Mesendoderm (in vitro differentiated cells): ENCODE measurements at places on chromosomes 7 and 10.
A peak's percentile ranks its signal among the peaks of the same experiment; 100 is the strongest.

- H3K4me3 ChIP-seq, result no peak overlapping the region
- no peaks in the 10 kb centered on the region for H3K36me3 ChIP-seq
- DNase-seq, result no peak
- H3K27ac ChIP-seq, result no peak overlapping the region
Measured at GRCh38 chr10:90018819-90019218, 317.4 kb downstream of the KIF20B start.

GRCh38 chr10:102776779-102777456 lies 33.2 kb downstream of the WBP1L start:
- peaks cover 30% of the 10 kb centered on the region for H3K4me1 ChIP-seq
- no peaks in the 10 kb centered on the region for H3K27me3 ChIP-seq
- H3K36me3 ChIP-seq, result no peaks in the 10 kb centered on the region
- peak; percentile 98 for DNase-seq

DNA sequence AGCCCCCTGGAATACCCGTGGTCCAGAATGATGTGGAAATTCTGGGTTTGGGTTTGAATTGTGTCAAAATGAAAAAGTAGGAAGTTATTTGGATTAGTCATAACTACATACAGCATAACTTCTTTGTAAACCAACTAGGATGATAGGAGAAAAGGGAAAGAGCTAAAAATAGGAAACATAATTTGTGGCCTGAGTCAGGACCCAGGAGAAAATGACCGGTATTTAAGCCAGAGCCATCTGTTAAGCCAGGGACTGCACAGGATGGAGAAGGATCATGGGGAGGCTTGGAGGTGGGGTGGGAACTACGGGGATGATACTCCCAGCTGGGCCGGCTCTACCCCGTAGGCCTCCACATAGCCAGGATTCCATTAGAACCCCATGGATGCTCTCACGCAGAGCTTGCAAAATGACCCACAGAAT lies 98.6 kb downstream of the MYOF start:
- no peaks in the 10 kb centered on the region for H3K27me3 ChIP-seq
- peaks cover 5% of the 10 kb centered on the region for H3K4me1 ChIP-seq
- no peak overlapping the region for H3K27ac ChIP-seq
- no peak overlapping the region for H3K4me3 ChIP-seq
- peak; percentile 59 for DNase-seq

DNA sequence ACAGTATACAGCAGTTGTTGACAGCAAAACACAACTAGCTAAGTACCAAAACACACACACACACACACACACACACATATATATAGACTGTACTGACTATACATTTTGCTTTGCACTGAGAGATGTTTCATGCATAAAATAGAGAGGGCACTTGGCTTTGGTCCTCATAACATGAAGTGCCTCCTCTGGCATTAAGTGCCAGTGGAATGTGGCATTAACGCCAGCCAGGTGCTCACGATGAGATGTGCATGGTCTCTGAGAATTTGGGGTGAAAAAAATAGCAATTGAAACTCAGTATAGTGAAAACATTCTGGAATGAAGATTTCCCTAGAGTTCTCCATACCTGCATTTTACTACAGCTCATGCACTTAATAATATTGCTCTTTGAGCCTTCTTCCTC lies 70.0 kb upstream of the INSYN2A start:
- H3K4me3 ChIP-seq, result no peak overlapping the region
- no peak overlapping the region for H3K27ac ChIP-seq

DNA sequence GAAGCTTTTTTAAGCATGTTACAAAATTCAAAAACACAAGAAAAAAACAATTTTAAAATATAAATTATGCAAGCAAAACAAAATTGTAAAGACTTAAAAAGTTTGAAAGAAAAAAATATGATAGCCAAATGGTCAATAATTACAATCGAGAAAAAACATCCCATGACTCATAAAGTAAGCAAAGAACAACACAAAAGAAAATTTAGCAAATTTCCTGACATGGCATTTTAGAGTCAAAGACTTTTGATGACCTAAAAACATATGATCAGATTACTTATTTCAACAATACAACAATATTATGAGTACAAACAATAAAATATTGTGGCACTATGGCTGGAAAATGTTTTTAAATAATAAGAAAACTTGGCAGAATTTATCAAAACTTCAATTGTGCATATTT lies 312.1 kb upstream of the MEOX2 start:
- H3K27me3 ChIP-seq, result no peaks in the 10 kb centered on the region
- no peak for DNase-seq
- no peak overlapping the region for H3K4me3 ChIP-seq
- H3K4me1 ChIP-seq, result no peaks in the 10 kb centered on the region
- H3K36me3 ChIP-seq, result no peaks in the 10 kb centered on the region
- no peak overlapping the region for H3K27ac ChIP-seq

DNA sequence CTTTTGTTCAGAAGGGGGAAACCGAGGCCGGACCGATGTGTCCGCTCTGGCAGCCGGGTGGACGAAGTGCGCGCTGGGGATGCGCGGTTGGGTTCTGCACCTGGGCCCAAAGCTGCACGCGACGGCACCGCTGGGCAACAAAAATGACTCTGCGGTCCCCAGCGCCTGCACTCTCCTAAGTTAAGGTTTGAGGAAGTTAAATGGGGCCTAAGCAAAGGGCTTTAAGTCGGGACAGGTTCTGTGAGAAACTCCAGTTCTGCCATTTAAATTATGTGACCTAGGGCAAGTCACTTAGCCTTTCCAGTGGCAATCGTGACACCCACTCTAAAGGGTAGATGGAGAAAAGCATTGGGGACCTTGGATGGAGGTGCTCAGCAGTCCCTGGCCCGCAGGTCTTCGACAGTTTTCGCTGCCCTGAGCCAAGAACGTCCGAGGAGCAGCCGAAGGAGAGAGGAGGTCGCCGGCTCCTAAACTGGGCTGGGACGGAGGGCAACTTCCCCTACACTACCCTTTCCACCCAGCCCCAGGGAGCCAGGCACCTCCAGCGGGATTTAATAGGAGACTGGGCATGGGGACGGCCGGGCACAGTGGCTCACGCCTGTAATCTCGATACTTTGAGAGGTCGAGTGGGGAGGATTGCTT lies 534 bp upstream of the ACBD5 start:
- H3K27me3 ChIP-seq, result no peaks in the 10 kb centered on the region
- H3K4me3 ChIP-seq, result peak overlapping the region; percentile 32
- H3K4me1 ChIP-seq, result peaks cover 1% of the 10 kb centered on the region
- peak; percentile 80 for DNase-seq
- peak overlapping the region; percentile 98 for H3K27ac ChIP-seq

GRCh38 chr7:46003896-46004875 lies 83.1 kb upstream of the IGFBP3 start:
- no peaks in the 10 kb centered on the region for H3K36me3 ChIP-seq
- H3K27me3 ChIP-seq, result no peaks in the 10 kb centered on the region
- DNase-seq, result no peak
- H3K4me3 ChIP-seq, result no peak overlapping the region
- H3K27ac ChIP-seq, result no peak overlapping the region

DNA sequence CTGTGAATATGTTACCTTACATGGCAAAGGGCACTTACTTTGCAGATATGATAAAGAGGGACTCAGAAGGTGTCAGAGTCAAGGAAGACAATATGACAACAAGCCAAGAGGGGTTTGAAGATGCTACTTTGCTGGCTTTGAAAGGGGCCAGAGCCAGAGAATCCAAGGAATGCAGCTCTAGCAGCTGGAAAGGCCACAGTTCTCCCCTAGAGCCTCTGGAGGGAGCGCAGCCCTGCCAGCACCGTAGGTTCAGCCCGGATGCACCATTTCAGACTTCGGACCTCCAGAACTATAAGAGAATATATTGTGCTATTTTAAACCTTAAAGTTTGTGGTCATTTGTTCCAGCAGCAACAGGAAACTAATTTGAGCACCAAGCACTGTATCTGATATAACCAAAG lies 32.9 kb upstream of the WDR11 start:
- no peak overlapping the region for H3K27ac ChIP-seq
- DNase-seq, result peak; percentile 49
- H3K27me3 ChIP-seq, result no peaks in the 10 kb centered on the region
- H3K4me1 ChIP-seq, result no peaks in the 10 kb centered on the region

DNA sequence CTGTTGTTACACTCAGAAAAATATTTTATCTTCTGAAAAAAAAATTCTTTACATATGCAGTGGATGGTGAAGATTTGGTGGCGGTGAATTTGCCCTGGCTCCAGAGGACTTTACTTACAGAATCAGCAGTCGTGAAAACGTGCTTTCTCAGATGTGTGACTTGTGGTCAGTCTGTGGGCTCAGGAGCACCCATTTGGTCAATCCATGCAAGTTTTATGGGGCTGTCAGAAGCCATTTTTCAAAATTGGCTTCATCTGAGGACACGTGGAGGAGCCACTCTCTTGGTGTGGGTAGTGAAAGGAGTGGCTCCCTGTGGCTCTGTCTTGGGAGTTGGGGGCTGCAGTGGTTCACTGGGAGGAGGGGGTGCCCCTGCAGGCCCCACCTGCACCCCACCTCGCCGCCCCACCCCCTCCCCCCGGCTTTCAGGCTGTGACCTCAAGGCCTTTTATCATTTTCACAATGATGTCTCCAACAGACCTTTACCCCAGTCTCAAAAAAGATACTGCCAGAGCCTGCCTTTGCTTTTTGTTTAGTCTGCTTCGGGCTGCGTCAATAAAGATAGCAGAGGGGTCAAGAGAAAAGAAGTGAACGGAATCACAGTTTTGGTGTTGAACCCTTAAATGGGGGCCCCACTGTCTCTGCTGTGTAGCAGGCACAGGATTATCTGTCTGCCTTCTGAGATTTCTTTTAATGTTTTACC lies 137.4 kb downstream of the MGMT start:
- H3K27ac ChIP-seq, result no peak overlapping the region
- no peaks in the 10 kb centered on the region for H3K27me3 ChIP-seq
- no peak overlapping the region for H3K4me3 ChIP-seq
